ENCODE measurements at places on chromosomes 12 and 14. TPM values are rescaled to one million over a fixed set of nuclear protein-coding genes. Genes with fewer than 3 reads are reported as not detected.

DNA sequence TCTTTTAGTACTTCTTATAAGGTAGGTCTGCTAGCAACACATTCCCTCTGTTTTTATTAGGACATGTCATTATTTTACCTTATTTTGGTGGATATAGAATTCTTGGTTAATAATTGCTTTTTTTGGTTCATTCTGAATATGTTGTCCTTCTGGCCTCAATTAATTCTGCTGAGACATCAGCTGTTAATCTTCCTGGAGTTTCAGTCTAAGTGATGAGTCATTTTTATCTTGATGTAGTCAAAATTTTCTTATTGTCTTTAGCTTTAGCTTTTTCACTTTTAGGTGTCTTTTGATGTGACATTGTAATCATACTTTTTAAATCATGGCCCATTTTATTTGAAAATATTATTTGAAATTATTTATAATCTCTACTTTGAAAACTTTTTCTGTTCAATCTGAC lies 104.9 kb upstream of the PMCH start:
- DNase-seq = no peak

DNA sequence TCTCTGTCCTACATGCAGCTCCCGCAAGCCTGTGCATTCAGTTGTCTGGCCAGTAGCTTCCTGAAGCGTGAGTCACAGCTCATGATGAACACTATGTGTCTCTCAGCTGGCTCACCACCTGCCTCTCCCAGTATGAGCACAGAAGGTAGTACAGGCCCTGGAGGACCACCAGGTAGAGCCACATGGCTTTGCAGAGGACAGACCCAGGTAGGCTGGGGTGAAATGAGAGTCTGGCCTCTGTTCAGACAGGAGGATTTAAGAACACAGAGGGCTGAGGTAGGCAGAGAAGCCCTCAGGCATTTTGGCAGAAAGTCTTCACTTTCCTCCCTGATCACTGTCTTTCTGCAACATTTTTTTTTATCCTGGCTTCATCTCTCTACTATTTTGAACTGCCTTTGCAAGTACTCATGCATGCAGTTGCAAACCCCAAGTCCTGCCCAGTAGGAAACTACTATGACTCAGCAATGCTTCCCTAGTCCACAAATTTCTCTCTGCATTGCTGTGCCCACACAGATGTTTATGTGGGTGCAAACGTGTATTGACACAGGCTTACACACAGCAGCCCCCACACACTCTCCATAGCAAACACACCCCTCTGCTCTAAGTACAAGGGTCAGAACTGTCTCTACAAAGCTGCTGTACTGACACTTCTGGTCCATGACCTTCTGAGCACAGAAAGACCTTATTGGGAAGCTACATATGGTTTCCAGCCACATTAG lies 7.2 kb upstream of the SDR9C7 start:
- no peak for DNase-seq

The PRPF39 gene
- 59.8 TPM for polyA plus RNA-seq

- DNase-seq = no peak
Measured at GRCh38 chr12:7695566-7696197, at the start of gene GDF3. Gene GDF3, minus strand, starts transcription at chr12:7695775. Its CDS starts 47 bp downstream, at chr12:7695728.

The RBP5 gene
- 2.4 TPM for polyA plus RNA-seq

- DNase-seq = no peak
Measured at GRCh38 chr14:64410084-64410774, 22.1 kb downstream of the MTHFD1 start.

DNA sequence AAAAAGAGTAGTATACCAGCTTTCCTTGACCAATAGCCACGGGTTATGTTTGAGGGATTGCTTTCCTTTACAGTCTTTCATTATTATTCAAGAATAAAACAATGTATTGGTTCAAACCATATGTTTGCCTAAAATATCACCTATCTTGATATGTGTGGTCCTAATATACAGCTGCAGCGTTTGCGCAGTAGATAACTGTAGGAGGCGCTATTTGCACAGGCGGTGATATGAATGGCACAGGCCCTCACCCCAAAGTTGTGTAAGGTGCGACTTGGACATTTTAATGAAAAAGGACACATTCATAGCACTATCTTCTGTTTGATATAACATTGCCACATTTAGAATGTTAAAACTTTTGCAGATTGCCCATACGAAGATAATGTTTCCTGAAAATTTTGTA lies 298.4 kb downstream of the TRHDE start:
- DNase-seq = no peak
